ENCODE measurements at places on chromosomes 3 and 15. TPM values are rescaled to one million over a fixed set of nuclear protein-coding genes. Genes with fewer than 3 reads are reported as not detected.

DNA sequence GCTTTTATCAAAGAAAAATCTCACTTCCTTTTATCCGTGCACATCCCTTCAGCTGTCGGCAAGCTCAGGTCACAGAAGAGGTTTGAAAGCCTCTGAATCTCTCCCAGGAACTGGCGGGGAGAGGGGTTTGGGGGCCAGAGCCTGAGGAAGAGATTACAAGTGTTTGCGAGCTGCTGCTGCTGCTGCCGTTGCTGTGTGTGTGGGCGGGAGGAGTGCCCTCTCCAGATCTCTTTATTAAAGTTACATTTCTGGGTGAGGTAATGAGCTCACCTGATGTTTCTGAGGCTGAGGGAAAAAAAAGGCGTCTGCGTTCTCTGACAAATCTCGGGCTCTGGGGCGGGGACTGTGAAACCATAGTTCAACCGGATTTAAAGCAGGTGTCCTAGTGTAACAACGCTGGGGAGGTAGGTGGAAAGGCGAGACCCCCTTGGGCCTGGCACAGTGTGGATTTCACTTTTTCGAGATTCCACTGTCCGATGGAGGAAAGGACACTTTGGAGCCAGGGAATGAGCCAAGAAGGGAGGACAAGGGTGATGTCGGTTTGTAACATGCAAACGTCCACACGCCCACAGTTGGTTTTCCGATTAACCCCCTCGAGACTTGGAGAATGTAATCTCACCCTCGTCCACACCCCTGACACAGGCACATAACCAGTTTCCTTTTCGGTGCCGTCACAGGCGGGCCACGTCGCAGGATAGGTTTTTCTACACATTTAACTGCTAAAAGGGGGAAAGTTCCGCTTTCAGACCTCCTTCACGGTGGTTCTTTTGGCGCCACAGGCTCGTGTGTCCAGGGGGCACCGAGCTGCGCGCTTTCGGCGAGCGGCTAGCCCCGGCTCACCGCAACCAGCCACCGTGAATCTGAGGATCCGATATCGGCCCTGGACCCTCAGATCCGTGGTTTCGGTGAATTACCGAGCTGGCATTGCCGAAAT lies 2.1 kb downstream of the ALCAM start:
- no peaks in the 10 kb centered on the region for H3K36me3 ChIP-seq
- H3K27ac ChIP-seq: peak overlapping the region; percentile 1
- DNase-seq: no peak
- peak overlapping the region; percentile 55 for H3K4me3 ChIP-seq
- H3K4me1 ChIP-seq: peaks cover 25% of the 10 kb centered on the region
- peaks cover 54% of the 10 kb centered on the region for H3K27me3 ChIP-seq

- peaks cover 12% of the 10 kb centered on the region for H3K4me1 ChIP-seq
- no peaks in the 10 kb centered on the region for H3K27me3 ChIP-seq
- H3K4me3 ChIP-seq: no peak overlapping the region
- H3K27ac ChIP-seq: no peak overlapping the region
Observed at GRCh38 chr3:149448331-149448831, 26.1 kb upstream of the TM4SF4 start.

DNA sequence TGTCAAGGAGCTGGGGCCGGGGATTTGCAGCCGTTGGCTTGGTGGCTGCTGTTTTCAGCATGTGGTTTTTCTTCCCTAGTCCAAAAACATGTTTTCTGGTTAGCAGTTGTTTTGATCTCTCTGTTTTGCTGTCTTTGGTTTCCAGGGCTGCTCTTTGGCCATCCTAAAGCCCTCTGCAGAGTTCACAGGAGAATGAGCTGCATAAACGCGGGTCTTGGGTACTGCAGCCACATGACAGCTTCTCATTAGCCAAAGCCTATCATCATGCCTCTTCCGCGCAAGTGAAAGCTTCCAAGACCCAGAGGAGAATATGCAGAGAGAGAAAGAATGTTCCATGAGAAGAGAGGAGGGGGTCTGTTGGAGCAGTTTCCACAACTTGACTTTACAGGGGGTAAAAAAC lies 138.5 kb downstream of the NTRK3 start:
- no peaks in the 10 kb centered on the region for H3K4me1 ChIP-seq
- DNase-seq: no peak
- no peaks in the 10 kb centered on the region for H3K27me3 ChIP-seq
- no peak overlapping the region for H3K27ac ChIP-seq

Gene GOLGA8O
- total RNA-seq: not detected

All from gastrocnemius medialis (tissue), 4 donors.